ENCODE measurements at places on chromosomes 2 and 18.

DNA sequence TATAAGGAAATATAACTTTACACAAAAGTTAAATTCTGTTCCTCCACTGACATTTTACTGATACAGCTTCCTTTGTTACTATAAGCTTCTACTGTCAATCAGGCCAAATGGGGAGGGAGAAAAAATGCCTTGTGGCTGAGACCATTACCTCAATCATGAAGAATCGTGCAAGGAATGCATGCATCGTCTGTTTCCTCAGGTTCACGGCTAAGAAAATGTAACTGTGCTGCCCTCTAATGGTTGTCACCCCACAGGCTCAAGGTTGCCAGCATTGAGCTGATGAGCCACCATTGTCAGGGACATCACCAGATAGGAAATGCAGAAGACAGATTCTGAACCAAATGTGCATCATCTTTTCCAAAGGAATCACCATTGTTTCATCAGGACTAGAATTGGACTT, 426.9 kb downstream of the CDH2 start:
- DNase-seq, result no peak

GRCh38 chr2:182522405-182522896, 95.6 kb upstream of the PDE1A start:
- DNase-seq, result no peak

DNA sequence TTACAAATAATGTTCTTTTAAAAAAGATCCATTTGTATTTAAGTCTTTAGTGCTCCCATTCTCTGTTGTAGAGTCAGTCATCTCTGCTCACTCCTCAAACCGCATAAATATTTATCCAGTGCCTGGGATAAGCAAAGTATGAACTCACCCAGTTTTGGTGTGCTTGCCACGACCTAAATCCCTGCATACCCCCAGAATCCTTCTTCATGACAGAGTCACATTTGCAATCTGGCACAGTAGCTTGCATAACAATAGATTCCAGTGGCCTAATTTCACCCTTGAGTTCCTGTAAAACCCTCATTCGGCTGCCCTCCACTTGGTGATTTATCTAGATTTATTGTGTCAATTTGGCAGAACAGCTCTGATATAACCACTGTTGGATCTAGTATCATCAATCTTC, 92.9 kb downstream of the DTNA start:
- no peak for DNase-seq

DNA sequence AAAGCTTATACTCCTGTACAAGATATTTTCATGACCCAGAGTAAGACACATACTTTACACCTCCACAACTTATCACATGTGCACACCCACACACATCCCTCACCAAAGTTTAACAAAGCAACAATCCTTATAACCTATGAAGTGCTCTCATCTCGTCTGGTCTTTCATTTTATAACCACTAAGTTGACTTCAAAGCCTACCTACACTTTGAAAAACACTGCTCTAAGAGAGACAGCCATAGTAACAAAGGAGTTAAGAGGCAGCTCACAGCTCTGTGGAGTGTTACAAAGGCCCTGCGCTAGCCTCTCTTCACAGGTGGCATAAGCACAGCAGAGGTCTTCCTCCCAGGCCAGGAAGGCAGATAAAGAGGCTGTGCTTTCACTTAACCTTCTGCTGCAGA, 69.7 kb upstream of the TMEM200C start:
- DNase-seq, result no peak

DNA sequence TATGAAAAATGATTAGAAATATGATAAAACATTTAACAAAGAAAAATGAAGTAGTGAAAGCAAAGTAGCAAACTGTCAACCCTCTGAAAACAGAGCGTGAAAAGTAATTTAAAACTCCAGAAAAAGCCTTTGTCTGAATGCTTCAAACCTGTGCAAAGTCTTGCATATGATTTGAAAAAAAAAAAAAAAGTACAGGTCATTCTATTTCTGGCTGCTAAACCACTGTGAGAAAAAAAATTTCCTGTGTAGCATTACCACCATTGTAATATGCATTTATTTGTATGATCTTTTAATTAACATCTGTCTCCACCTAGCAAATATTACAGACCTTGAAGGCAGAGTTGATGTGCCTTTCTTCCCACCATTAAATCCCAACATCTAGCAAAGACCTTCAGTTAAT, 82.1 kb upstream of the CCDC68 start:
- DNase-seq, result no peak

- DNase-seq, result no peak
These were observed 51.7 kb upstream of the SMIM21 start for GRCh38 chr18:75478996-75479880.

GRCh38 chr2:43102366-43103092, 123.9 kb downstream of the ZFP36L2 start:
- DNase-seq, result no peak

DNA sequence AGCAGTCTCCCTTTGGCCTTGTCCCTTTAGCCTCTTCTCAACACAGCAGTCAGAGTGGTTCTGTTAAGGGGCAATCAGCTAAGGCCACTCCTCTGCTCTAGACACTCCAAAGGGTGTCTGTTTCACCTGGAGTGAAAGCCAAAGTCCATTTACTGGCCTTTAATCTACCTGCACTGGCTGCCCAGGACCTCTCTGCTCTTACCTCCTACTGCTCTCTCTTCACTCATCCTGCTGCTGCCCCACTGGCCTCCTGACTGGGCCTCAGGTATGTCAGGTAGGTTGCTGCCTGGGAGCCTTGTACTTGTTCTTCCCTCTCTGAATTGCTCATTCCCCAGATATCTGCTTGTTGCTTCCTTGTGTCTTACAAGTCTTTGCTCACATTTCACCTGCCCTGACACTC, 68.2 kb downstream of the PIKFYVE start:
- DNase-seq, result no peak

DNA sequence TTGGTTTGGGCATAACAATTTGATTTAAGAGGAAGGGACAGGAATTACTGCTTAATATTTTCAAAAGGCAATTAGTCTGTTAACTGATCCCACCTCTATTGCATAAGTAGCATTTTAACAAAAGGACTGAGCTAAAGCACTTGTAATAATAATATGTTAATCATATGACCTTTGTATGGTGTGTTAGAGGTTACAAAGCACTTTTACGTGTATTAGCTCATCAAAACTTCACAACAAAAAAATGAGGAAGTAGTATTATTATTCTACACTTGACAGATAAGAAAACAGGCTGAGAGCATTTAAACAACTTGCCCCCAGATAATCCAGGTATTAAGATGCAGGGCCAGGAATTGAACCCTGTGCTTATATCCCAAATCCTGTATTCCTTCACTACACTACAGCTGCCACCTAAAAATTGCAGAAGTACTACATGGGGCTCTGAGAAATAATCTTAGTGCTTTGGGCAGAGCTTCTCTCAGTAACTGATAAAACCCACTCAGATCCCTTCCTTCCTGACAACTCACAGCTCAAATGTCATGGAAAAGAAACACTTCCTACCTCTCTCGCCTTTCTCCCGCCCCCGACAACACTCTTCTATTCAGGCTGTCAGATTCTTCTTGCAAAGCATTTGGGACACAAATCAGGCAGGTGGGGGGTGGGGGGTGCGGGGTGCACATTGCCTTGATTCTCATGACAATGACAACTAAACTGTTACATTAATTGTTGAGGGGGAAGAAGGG, 20.7 kb upstream of the KCTD1 start:
- no peak for DNase-seq

DNA sequence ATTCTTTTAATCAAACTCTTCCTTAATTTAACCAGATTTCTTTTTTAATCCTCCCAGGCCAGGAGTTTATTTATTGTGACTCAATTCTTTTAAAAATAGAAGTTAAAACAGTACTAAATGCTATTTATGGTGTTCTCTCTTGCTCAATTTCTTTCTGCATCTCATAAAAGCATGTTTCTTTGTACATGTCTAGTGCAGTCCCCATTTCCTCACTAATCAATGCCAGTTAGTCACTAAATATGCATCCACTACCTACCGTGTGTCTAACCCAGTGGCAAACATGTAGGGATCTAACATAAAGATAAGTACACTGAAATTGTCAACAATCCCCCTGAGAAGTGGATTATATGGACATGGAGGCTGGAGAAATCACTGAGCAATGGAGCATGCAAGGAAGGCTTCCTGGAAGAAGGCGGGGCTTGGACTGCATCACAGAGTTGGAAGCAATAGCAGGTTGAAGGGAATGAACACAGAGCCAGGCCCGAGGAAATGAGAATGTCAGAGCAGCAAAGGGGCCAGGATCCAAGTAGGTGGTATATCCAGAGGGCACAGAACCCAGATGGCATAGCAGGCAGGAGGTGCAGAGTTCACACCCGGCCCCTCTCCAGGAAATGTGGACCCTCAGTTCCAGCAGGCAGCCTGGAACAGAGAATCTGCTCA, 105.3 kb upstream of the FOSL2 start:
- no peak for DNase-seq

- DNase-seq, result peak; percentile 18
These were observed 2.7 kb downstream of the ZAP70 start for GRCh38 chr2:97715951-97716694.

- no peak for DNase-seq
These were observed 58.3 kb upstream of the KCNG2 start for GRCh38 chr18:79739440-79739778.

- DNase-seq, result no peak
These were observed 159.9 kb downstream of the LOXHD1 start for GRCh38 chr18:46497129-46497528.

DNA sequence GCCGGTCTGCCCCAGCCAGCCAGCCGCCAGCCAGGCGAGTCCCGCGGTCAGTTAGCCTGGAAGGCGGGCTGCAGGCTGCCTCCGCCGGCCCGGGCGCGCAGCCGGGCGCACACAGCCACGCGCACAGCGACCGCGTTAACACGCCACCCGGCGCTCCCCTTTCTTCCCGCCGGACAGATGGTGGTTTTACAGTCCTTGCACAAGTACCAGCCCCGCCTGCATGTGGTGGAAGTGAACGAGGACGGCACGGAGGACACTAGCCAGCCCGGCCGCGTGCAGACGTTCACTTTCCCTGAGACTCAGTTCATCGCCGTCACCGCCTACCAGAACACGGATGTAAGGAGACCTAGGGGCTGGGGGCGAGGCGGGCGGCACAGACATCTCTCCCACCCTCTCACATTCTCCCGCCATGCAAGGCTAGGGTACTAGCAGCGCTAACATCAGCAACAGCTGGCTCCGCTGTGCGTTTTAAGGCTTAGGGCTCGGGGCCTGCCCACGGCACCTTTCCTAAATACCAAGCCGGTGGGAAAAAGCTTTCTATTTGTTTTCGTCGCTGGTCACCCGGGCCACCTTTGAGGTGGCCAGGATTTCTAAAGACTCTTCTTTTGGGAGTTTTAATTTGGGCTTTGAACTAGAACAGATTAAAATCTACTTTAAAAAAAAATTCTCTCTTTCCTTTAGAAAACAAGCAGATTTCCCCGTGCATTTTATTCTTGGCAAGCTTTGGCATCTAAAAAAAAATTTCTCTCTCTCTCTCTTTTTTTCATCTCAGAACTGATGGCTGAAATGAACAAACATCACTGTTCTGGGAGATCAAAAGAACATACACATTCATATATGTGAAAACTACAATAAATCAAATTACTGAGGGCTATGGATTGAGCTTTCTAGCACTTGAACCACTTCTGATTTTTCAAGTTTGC, 2.9 kb downstream of the TBR1 start:
- DNase-seq, result no peak

GRCh38 chr2:54122171-54122935, 6.9 kb downstream of the ACYP2 start:
- DNase-seq, result no peak

DNA sequence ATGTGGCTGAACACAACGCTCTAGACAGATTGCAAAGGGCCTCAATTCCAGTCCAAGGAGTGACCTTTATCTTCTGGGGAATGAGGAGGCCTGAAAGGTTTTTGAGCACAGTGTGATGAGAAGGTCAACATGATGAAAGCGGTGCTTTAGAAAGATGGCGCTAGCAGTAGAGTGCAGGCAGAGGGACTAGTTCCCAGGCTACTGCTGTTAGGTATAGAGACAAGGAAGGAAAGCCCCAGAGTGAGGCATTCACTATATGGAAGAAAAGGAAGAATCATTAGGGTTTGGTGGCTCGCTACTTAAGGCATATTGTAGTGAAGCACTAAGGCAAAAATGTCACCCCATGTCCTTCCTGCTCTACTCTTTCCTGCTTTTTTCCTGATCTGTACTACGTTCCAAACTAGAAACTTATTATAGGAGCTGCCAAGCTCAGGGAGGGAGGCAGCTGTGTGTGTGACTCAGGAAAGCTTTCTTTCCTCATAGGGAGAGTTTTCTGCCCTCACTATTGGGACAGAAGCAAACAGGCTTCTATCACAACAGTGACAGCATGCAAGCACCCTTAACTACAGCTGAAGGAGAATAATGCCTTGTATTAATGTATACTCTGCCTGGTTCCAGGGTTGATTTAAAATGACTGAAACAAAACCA, 160.8 kb upstream of the CAVIN2 start:
- no peak for DNase-seq

- no peak for DNase-seq
These were observed 10.0 kb downstream of the HK2 start for GRCh38 chr2:74843899-74844298.

GRCh38 chr18:54775686-54776085, 52.6 kb upstream of the RAB27B start:
- no peak for DNase-seq

- no peak for DNase-seq
These were observed 1.5 kb upstream of the MTCL1 start for GRCh38 chr18:8703781-8704301.

DNA sequence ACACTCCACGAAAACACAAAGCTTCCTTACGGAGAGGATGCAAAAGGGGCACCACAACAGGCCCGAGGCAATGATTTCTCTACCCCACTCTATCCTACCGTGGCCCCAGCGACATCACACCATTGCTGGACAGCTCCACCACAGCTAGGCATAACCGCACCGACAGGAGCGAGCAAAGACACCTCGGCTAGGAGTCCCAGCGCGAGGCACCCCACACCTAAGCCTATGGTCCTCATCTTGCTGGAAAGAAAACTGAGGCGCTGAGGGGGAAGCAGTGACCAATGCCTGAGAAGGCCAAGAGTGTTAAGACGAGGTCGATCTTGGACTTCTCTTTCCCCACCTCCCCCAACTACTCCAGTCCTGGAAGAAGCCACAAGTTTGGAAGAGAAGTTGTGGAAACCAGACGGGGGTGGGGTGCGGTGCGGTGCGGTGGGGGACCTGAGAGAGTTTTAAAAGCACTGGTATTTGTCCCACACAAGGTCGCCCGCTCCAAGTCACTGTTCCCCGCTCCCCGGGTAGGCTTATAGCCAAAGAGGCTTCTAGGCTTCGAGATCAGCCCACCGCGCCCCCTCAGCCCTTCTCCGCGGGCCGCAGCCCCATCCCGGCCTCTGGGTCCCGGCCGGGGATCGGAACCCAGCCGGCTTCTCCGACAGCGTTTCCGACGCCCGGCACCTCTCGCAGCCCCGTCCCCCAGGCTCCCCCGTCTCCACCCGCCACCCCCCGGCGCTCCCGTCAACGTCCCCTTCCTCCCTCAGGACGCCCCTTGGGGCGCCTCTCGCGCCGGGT, 766 bp downstream of the PDE6D start:
- DNase-seq, result no peak

GRCh38 chr18:79317703-79318102, 78.0 kb upstream of the NFATC1 start:
- DNase-seq, result no peak

- DNase-seq, result no peak
These were observed 194.4 kb downstream of the RNF144A start for GRCh38 chr2:7111626-7112025.

- no peak for DNase-seq
These were observed 211.9 kb downstream of the RBM43 start for GRCh38 chr2:151049746-151050145.

- DNase-seq, result no peak
These were observed 154.3 kb downstream of the TCF4 start for GRCh38 chr18:55433648-55434047.

GRCh38 chr18:74929110-74929509, 279.8 kb downstream of the PTGR3 start:
- no peak for DNase-seq

GRCh38 chr2:215002500-215002899, 135.9 kb downstream of the ABCA12 start:
- DNase-seq, result no peak

All from activated CD4-positive, CD25-positive, alpha-beta regulatory T cell treated with anti-CD3 and anti-CD28 coated beads, Interleukin-2, amount 50 U/mL, for 72 hours (primary cell).